ENCODE measurements at places on chromosomes 3 and 15.

DNA sequence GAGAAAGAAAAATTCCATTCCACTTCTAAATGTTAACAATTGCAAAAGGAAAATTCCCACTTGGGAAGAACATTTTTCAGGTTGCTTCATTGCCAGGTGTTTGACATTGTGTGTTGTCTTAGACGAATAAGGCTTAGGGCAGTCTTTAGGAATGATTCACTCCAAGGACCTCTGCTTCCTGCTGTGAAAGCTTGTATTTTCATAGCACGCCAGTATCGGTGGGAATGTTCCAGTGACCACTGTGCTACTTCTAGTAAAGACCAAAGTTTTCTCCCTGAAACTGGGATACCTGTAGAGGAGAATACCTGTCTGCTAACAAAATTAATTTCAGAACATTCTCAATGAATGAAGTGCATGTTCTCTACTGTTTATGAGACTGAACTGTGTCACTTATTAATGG is 64.1 kb downstream of the CDIN1 start:
- DNase-seq: no peak

- DNase-seq: no peak
These were observed 1469.4 kb upstream of the GBE1 start for GRCh38 chr3:83230841-83231240.

DNA sequence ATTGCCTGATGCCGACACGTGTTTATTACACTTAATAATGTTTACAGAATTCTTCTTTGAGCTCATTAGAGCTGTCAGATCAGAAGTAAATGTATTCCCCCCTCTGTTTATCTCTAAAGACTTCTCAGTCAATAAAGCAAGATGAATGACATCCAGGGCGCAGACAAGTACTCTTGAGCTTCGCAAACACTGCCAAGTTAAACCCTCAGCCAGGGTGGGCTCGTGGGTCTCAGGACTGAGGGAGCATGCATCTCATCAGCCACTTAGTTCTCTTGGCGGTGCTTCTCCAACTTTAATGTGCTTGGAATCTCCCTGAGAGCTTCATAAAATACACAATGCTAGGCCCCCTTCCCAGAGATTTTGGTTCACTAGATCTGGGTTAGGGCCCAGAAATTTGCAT is 333.9 kb upstream of the THRB start:
- DNase-seq: peak; percentile 63

GRCh38 chr3:105538483-105538882 is 171.8 kb downstream of the ALCAM start:
- no peak for DNase-seq
